ENCODE measurements at places on chromosomes 1 and 21.
A peak's percentile ranks its signal among the peaks of the same experiment; 100 is the strongest.

- DNase-seq: no peak
Measured at GRCh38 chr1:89659322-89660081, 26.6 kb downstream of the LRRC8C start.

GRCh38 chr1:23224739-23225648 lies 7.7 kb upstream of the HTR1D start:
- peak; percentile 2 for DNase-seq

GRCh38 chr1:243213045-243213787 lies 41.9 kb downstream of the CEP170 start:
- no peak for DNase-seq

- DNase-seq: no peak
Measured at GRCh38 chr1:157403203-157403602, 149.1 kb downstream of the FCRL5 start.

DNA sequence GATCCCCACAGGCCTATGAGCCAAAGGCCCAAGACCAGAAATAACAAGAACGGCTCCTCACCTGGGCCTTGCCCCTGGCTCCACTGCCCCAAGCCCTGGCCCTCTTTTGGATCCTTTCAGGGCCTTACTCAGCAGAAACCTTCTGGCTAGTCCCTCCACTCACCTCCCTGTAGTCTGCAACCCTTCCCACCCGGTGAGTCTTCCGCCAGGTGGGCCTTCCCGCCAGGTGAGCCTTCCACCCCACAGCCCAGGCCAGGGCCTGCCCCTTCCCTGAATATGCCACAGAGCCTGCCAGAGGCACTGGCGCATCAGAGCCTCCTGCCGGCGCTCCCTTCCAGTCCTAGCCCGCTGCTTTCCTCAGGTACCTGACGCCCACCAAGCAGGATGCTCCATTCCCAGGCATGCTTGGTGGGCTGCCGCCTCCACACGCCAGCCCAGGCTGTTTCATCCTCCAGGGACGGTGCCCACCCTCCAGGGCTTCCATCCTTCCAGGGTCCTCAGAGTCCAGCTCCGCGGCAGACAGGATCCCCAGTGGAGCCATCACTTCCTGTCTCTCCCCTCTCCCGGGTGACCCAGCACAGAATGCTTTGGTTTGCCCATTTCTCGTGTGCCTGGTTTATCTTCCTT lies 20.9 kb downstream of the LHX4 start:
- DNase-seq: no peak

DNA sequence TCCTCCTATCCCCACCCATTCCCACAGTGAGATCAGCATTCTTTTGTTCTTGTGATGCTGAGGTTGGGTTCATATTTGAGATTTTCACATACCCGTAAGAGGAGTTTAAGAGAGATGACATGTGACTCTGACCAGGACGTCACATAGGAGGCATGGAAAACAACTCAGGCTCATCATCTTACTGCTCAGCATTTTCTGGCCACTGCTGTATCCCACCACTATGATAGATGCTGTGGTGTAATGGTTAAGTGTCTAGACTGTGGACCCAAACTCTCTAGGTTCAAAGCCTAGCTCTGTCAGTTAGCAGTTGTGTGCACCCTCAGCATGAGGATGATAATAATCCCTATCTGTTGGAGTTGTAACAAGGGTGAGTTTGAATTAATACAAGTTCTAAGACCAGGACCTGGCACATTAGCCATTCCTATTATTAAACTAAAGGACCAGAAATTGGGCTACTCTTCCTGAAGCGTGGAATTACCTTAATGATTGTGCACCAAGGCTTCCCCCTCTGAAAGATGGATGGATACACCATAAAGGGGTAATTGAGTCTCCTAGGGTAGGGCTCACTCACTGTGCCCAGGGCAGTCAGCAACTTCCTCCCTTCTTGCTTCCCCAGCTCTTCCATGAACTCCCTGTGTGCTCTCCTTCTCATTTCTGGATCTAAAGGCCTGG lies 40.9 kb downstream of the LGR6 start:
- no peak for DNase-seq

DNA sequence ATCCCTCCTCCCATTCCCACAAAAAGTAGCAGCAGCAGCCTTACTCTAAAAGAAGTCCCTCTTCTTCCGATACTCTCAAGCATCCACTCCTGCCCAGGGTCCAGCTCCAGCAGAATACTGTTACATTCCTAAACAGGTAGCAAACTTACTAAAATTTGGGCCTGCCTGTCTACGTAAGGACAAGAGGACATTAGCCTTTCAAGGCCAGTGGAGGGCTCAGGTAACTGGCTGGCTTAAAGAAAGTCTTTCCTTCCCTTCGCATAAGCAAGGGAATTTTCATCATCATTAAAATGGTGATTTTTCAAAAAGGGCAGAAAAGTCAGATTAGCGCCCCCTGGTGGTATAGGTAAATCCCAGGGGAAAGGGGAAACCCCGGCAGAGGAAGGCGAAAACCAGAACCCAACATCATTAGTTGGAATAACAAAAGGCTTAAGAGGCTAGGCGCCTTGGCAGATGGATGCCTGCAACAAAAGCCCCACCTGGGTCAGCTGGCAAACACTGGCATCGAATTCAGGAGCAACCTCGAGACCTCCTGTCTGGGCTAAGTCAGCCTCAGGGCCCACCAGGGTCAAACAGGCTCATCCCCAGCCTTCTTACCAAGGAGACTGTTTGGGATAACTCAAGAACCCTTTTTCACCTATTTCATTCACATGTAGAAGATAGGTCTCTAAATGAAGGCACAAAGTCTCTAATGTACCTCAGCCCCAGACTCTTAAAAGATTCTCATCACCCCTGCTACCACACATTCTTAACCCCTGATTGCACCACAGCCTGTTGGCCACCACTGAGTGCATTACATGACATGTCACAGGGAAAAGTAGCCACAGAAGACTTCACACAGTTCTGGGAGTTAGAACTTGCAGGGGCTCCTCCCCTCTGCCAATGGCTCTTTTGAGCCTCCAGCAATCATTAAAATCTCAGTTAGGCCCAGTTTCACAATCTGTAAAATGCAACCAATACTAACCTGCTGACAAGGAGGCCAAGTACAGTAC lies 36.7 kb downstream of the ERI3 start:
- no peak for DNase-seq

Data from smooth muscle cell of the brain vasculature (primary cell).